ENCODE measurements at places on chromosomes 6 and 20.

DNA sequence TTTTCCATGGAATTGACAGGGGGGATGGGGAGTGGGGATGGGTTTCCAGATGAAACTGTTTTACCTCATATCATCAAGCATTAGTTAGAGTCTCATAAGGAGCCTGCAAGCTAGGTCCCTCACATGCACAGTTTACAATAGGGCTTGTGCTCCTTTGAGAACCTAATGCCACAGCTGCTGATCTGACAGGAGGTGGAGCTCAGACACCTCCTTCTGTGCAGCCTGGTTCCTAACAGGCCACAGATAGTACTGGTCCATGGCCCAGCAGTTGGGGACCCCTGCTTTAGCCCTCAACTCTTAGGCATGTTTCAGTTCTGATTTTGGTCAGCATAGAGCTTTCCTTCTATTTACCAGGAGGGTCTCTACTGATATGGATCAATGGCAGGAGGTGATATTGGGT lies 251.6 kb downstream of the LAMA2 start:
- DNase-seq, result no peak

DNA sequence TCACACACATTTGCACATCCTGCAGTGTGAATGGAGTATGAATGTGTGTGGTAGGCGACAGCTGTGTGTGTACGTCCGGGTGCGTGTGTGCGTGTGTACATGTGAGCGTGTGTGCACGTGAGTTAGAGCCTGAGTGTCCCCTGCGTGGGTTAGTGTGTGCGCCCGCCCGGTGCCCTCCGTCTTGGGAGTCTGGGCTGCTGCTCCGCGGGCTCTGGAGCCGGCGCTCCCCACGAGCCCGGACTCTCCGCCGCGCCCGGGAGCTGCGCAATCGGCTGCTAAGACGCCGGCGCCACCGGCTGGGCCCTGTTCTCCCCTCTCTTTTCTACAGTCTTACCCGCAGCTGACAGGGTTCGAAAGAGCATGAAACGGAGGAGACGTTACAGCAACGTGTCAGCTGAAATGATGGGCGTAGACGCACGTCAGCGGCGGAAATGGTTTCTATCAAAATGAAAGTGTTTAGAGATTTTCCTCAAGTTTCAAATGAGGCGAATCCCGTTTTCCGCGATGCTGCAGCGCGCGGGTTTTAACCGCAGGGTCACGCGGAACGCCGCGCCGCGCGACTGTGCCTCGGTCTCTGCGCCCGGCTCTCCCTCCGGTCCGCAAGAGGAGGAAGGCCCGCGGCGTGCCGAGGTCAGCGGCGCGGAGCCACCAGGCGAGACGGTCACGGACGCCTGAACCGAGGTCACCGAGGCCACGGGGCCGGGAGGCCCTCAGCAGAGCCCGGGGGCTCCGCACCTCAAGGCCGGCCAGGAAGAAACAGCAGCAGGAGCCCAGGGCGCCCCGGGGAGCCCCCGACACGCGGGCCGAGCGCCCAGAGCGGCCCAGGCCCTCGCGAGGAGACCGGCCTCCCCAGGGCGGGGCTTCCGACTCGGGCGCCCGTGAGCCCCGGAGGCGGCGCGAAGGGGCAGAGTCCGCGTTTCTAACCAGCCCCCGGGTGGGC lies 95.3 kb upstream of the BHLHE23 start:
- peak; percentile 46 for DNase-seq

DNA sequence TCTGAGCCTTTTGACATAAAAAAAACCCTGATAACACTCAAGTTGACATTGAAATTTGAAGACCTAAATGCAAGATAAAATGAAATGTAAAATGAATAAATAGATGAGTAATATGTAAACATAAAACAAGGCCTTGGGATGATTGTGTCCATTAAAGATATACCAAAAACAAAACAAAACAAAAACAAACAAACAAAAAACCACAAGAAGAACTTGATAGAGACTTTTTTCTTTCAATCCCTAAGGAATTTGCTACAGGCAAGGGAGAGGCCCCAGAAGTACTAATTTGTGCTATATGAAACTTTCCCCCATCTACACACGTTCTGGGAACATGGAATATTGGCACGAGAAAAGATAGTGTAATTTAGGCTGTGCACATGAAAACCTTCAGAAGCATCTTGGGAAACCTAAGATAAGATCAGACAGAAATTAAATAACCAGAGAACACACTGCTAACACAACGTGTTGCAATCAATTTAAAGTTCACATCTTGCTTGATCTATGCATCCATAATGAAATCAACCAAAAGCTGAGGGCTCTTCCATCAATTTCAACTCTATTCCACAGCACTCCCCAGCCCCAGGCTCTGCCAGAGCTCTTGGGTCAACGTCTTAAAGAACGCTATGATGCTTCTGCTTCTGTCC lies 201.1 kb upstream of the RREB1 start:
- no peak for DNase-seq

GRCh38 chr6:38316099-38316868 lies 323.4 kb downstream of the BTBD9 start:
- no peak for DNase-seq

- DNase-seq, result peak; percentile 81
Measured at GRCh38 chr6:142944124-142945048, 590 bp downstream of the HIVEP2 start.

GRCh38 chr20:57048027-57048869 lies 218.2 kb downstream of the BMP7 start:
- DNase-seq, result no peak

DNA sequence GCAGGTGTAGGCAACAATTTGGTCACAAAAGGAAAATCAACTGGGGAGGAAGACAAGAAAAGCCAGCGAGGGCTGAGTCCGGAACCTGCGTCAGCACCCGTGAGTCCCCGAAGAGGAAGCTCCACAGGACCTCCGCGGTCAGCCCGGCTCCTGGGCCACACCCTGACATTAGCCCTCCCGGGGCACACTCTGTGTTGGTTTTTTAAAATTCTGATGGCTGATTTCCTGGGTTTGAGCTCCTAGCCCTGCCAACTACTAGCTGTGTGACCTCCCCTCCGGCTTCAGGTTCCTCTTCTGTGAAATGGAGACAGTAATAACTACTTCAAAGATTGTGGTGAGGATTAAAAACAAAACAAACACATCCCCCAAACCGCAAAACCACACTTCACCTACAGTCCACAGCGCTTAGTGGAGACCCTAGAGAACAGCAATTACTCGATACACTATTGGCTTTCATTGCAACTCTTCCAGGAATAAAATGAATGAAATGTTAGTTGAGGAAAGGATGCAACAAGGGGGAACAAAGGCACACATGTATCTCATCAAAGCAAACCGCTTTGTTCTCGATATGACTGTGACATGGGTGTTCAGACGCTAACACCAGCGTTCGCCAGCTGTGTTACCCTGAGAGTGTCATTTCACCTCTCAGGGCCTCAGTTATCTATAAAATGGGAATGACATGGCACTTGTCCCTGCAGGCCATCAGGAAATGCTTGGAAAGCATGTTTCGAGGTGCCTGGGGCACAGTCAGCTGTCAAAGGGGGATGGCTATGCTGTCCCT lies 985 bp downstream of the ZBP1 start:
- DNase-seq, result peak; percentile 90

DNA sequence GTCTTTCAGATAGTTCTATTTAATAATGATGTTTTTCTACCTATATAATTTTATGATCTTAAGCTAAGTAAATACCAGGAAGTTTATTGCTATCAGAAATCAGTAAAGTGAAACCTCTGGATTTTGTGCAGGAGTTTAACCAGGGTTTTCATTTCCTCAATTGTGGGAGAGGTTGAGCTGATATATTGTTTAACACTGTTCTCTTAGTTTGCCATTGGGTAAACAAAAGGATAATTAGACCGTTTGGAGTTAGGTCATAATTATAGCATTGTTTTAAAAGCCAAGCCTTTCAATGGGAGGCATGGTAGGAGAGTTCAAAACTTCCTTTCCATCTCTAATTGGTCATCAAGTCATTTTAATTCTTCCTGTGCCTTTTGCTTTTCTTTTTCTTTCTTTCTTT lies 58.7 kb downstream of the STXBP5 start:
- DNase-seq, result no peak

- DNase-seq, result no peak
Measured at GRCh38 chr20:36644706-36645095, 1.3 kb downstream of the SLA2 start.

DNA sequence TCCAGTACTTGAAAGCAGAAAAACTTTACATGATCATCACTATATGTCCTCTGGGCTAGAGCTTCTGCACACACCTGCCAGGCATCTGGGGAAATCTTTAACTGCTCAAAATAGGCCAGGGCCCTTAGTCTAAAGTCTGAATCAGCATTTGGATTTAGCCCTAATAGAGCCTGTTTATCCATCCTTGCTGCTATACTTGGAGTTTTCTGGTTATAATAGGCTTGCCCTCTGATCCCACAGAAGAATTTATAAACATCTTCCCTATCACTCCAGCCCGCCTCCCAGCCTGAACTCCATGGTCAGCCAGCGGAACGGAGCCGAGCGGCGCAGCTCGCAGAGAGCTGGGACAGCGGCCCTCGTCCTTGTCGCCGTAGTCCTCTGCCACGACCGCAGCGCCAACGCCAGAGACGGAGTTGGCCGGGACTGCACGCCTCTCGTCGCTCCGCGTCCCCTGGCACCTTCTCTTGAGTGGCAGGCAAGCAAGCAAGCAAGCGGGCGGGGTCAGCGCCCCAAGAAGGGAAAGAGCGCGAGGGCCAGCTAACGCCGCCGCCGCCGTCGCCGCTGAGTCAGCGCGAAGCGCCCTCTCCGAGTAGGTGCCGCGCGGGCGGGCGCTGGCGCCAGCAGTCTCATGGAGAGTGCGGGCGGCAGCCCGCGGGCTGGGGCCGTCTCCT lies 25.4 kb upstream of the ASIP start:
- DNase-seq, result peak; percentile 16

GRCh38 chr6:168634541-168635328 lies 193.8 kb downstream of the SMOC2 start:
- DNase-seq, result no peak

- DNase-seq, result no peak
Measured at GRCh38 chr20:47191074-47191673, 165.3 kb downstream of the ZMYND8 start.

GRCh38 chr6:72371473-72371872 lies 250.4 kb upstream of the KCNQ5 start:
- no peak for DNase-seq
